ENCODE measurements at places on chromosomes 1 and 21. TPM values are rescaled to one million over a fixed set of nuclear protein-coding genes. Genes with fewer than 3 reads are reported as not detected.

The C1orf141 gene
- total RNA-seq, result not detected

The IL19 gene
- total RNA-seq, result not detected

The PADI2 gene
- total RNA-seq, result 0.42 TPM

The FOXJ3 gene
- total RNA-seq, result 25.5 TPM

The IGSF9 gene
- total RNA-seq, result 0.83 TPM

- no peak overlapping the region for H3K4me3 ChIP-seq
- DNase-seq, result no peak
- H3K36me3 ChIP-seq, result peaks cover 21% of the 10 kb centered on the region
- no peaks in the 10 kb centered on the region for H3K27me3 ChIP-seq
- H3K27ac ChIP-seq, result no peak overlapping the region
Measured at GRCh38 chr1:11109047-11109760, 9.5 kb upstream of the EXOSC10 start.

DNA sequence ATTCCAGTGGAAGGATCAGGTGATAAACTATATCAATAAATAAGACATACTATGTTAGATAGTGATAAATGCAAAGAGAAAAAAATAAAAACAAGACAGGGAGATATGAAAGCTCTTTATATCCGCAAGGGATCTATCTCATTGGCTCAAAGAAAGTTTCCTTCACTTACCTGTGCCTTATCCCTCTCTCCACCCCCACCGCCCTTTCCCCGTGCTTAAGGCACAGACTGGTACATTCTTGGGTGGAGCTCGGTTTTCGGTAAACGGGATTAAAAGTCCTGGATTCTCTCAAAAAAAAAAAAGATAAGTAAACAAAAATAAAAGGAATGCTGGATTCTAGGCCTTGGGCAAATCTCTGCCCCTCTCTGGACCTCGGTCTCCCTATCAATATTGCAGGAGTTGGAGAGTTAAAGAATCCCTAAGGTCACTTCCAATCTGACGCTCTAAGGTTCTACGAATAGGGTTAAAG lies 593 bp upstream of the DNAJC16 start:
- no peak for DNase-seq
- H3K36me3 ChIP-seq, result no peaks in the 10 kb centered on the region
- peaks cover 22% of the 10 kb centered on the region for H3K4me1 ChIP-seq
- no peaks in the 10 kb centered on the region for H3K27me3 ChIP-seq
- peak overlapping the region; percentile 88 for H3K27ac ChIP-seq

- H3K36me3 ChIP-seq, result no peaks in the 10 kb centered on the region
- DNase-seq, result no peak
- H3K4me1 ChIP-seq, result no peaks in the 10 kb centered on the region
- H3K27ac ChIP-seq, result no peak overlapping the region
- no peak overlapping the region for H3K4me3 ChIP-seq
Measured at GRCh38 chr21:45419162-45419561, 14.2 kb downstream of the COL18A1 start.

DNA sequence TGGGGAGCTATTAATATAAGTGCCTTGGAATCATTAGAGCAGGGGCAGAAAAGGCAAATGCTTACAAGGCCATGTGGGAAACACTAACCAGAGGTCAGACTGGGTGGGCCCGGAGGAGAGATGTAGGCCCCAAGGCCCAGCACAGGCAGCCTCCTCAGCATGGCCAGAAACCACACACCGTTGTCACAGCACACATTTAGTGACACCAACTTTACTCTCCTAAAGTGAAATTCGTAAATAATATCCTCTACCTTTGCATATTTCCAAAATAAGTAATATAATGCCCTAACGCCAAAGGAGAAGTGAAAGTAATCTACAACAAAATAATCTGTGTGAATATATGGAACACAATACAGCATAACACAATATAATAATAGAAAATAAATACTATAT lies 62.6 kb downstream of the KIF21B start:
- no peak overlapping the region for H3K27ac ChIP-seq
- H3K36me3 ChIP-seq, result no peaks in the 10 kb centered on the region
- no peaks in the 10 kb centered on the region for H3K27me3 ChIP-seq
- no peaks in the 10 kb centered on the region for H3K4me1 ChIP-seq
- no peak for DNase-seq

DNA sequence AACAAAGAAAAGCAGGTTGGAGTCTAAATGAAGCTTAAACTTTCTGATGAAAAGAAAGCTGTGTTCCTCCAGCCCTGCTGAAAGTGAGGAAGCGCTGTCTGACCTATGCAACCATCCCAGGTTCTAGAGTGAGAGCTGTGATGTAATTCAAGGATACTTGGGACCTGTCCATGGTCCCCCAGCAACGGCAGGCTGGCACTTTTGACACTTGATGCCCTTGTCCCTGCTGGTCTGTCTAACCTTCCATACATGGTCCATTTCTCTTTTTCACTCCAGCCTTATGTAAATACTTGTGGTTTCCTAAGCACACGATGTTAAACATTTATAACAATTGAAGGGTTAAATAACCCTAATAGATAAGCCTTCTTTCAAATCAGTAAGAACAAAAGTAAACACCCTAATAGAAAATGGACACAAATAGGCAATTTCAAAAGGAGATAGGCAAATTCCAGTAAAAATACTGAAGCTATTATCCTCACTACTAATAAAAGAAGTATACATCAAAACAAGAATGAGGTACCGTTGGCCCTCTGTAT lies 17.7 kb upstream of the KDM4A start:
- DNase-seq, result no peak
- H3K27me3 ChIP-seq, result no peaks in the 10 kb centered on the region
- no peak overlapping the region for H3K4me3 ChIP-seq
- H3K27ac ChIP-seq, result no peak overlapping the region
- H3K36me3 ChIP-seq, result no peaks in the 10 kb centered on the region
- no peaks in the 10 kb centered on the region for H3K4me1 ChIP-seq

DNA sequence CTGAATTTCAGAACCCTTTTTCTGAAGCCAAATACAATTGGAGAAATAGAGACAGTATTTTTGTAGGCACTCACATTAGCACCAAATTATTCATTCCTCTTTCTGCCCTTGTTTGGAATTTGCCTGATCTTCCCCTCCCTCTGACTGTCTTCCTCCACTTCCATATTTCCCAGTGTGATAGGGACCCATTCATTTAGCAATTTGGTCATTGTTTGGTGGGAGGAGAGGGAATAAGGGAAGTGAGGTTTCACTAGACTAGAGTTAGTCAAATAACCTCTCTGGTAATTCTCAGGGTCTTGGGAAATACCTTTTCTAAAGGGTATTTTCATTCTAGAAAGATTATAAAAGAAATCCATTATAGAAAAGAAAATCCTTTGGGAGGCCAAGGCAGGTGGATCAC lies 31.0 kb upstream of the MTMR11 start:
- peaks cover 25% of the 10 kb centered on the region for H3K36me3 ChIP-seq
- H3K27me3 ChIP-seq, result no peaks in the 10 kb centered on the region
- H3K4me3 ChIP-seq, result no peak overlapping the region

DNA sequence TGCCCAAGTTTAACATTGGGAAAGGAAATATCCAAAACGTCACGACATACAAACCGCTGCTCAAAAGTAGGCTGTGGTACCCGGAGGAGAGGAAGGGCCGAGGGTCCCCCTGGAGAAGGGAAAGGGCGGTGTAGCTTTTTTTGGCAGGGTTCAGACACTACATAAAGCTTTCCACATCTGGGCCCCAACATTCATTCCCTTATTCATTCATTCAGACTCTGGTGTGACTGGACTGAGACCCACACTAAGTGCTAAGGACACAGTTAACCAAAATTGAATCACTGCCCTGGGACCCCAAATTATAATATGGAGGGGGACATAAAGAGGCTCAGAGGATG lies 10.3 kb upstream of the COL8A2 start:
- no peak overlapping the region for H3K4me3 ChIP-seq
- no peaks in the 10 kb centered on the region for H3K27me3 ChIP-seq
- H3K36me3 ChIP-seq, result peaks cover 4% of the 10 kb centered on the region
- no peak for DNase-seq
- peaks cover 3% of the 10 kb centered on the region for H3K4me1 ChIP-seq

DNA sequence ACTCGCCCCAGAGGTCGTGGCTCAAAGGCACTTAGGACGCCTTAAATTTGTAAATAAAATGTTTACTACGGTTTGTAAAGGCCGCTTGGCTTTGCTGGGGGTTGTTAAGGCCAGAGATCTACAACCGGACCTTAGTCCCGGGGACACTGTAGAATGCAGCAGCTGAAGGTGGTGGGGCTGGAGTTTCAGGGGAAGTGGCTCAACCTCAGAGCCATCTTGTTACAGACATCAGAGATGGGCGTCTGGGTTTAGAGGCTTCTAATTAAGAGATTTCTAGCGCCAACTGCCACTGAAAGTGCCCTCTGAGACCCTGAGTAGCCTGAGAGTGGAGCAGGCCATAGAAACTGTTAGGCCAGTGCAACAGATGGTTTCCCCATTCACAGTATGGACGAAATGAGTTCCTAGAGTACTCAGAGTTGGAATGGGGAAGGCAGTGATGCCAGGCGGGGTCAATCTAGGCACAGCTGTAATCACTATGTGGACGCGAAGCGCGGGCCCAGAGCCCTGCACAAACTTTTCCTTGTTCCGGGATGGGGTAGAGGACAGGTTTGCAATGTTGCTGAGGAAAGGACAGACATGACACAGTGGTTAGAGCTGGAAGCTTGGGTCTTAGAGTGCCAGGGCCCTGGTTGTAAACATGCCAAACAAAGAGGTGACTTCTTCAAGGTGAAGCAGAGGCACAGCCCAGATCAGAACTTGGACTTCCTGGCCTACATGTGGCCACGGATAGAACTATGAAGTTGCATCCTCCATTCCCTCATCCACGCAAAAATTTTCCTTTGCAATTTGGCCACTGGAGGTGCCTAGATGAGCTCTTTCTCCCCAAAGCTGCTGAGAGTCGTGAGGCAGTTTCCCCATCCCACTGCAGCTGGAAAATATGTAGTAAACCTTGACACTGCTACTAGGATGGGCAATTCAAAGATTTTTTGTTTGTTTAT lies 6.0 kb downstream of the HLX start:
- H3K36me3 ChIP-seq, result no peaks in the 10 kb centered on the region
- H3K4me1 ChIP-seq, result no peaks in the 10 kb centered on the region
- no peak overlapping the region for H3K27ac ChIP-seq
- no peak overlapping the region for H3K4me3 ChIP-seq
- H3K27me3 ChIP-seq, result no peaks in the 10 kb centered on the region
